Activated naive CD4-positive, alpha-beta T cell treated with anti-CD3 and anti-CD28 coated beads for 36 hours (primary cell): ENCODE measurements at places on chromosomes 3 and 15. TPM values are rescaled to one million over a fixed set of nuclear protein-coding genes. Genes with fewer than 3 reads are reported as not detected.

Gene CDHR4
- total RNA-seq = not detected

Gene OXNAD1
- total RNA-seq = 34.2 TPM

Gene SMCO1
- total RNA-seq = not detected

Gene ITGB5
- total RNA-seq = 0.31 TPM

Gene STAB1
- total RNA-seq = 0.17 TPM

- no peak overlapping the region for H3K4me3 ChIP-seq
- no peaks in the 10 kb centered on the region for H3K36me3 ChIP-seq
- H3K27me3 ChIP-seq = peaks cover 18% of the 10 kb centered on the region
- no peak overlapping the region for H3K27ac ChIP-seq
- no peaks in the 10 kb centered on the region for H3K4me1 ChIP-seq
Measured at GRCh38 chr3:83096-83495, 113.5 kb upstream of the CHL1 start.

DNA sequence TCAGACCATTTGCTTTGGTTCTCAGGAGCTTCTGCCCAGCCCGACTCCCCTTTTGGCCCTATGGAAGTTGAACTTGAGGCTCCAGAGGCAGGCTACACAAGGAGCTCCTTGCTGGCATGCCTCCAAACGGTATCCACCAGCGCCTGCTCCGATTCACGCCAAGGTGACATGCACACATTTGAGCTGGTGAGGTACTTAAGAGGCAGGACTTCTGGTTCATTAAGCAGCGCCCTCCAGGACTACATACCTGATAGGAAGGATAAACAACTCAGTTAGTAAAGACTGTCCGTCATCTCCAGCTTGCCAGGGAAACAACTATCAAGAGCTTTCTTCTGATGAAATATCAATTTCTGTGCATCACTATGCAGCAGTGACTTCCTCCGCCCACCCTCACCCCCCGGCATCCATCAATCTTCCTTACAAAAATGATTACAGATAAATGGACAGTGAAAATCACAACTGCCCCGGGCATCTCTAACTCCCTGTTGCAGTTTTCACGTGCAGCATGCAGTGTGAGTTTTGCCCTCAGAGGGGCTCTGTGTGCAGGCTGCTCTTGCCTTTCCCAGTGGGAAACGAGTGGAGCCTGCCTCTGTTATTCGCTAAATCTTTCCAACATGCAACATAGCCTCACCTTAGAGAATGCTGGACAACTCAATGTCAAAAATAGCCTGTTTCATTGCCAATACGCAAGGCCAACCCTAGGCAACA, 122.9 kb downstream of the ARRDC4 start:
- H3K36me3 ChIP-seq = no peaks in the 10 kb centered on the region
- no peak overlapping the region for H3K27ac ChIP-seq
- no peak for DNase-seq
- no peaks in the 10 kb centered on the region for H3K27me3 ChIP-seq
- H3K4me3 ChIP-seq = no peak overlapping the region
- H3K4me1 ChIP-seq = no peaks in the 10 kb centered on the region

GRCh38 chr3:65748326-65748725, 290.4 kb downstream of the MAGI1 start:
- no peaks in the 10 kb centered on the region for H3K4me1 ChIP-seq
- no peaks in the 10 kb centered on the region for H3K27me3 ChIP-seq
- no peak overlapping the region for H3K4me3 ChIP-seq
- H3K36me3 ChIP-seq = no peaks in the 10 kb centered on the region
- DNase-seq = no peak

DNA sequence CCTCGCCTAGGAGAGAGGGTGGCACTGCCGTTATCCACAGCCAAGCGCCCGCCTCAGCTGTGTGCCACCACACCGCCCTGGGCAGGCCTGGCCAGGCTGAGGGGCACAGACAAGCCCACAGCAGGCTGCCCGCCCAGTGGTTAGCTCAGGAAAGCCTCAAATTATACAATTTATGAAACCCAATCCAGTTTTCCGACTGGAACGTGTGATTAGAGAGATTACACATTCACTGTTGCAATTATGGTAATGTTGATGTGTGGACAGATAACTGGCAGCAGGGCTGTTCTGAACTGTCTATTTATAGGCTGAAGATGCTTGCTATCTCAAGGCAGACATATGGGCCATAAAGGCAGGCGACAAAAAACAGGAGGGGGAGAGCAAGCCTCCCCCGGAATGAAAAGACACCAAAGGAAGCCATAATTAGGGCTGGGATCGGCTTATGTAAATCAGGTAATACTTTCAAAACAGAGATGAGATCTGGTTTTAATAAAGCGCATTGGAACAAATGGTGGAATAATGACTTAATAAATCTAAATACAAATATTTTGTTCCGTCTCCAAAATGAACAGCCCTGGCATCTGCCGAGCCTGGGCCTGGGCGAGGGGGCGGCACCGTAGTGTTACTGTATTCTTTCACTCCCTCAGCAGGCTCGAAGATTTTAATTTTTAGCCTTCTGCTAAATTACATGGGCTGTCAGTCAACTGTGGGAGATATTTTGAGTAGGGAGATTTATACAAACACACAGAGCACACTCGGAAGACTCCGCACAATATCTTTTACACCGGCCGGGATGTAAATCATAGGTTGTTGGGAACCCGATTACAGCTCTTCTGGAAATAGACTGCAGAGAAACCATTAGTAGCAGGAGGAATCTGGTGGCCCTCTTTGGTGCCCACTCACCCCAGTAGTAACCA, 103.1 kb upstream of the TLE3 start:
- H3K4me3 ChIP-seq = no peak overlapping the region
- H3K36me3 ChIP-seq = no peaks in the 10 kb centered on the region
- no peaks in the 10 kb centered on the region for H3K4me1 ChIP-seq
- no peaks in the 10 kb centered on the region for H3K27me3 ChIP-seq
- DNase-seq = no peak

- H3K27me3 ChIP-seq = no peaks in the 10 kb centered on the region
- no peaks in the 10 kb centered on the region for H3K36me3 ChIP-seq
- DNase-seq = no peak
Measured at GRCh38 chr3:18144571-18144970, 280.6 kb downstream of the SATB1 start.

GRCh38 chr3:191774485-191774884, 313.5 kb downstream of the PYDC2 start:
- no peaks in the 10 kb centered on the region for H3K27me3 ChIP-seq
- H3K27ac ChIP-seq = no peak overlapping the region
- H3K4me1 ChIP-seq = no peaks in the 10 kb centered on the region
- no peaks in the 10 kb centered on the region for H3K36me3 ChIP-seq
- no peak overlapping the region for H3K4me3 ChIP-seq

DNA sequence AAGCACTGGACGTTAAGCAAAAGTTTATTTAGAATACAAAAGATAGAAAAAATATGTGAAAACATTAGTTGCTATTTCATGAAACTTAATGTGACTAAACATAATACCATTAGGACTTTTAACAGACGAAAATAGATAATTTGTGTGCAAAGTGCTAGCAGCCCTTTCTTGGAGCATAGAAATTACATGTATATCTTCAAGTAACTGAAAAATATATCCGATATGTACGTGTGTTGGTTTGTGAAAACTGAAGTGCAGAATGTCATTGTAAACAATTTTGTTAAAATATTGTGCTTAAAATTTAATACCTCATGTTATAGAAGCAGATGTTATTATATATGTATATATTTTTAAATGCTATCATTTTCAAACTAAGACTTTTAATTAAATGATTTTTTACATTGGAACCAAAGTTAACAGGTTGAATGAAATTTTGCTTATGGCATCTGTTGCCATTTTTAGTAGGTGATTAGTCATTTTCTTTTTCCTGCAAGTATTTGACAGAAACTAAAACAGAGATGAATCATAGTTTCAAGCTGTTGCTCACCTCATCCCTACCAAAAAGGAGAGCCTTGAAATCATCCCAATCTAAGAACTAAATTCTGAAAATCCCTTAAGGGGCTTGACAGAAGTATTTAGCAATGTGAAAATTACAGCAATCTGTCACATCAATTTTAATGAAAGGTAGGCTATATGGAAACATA, 334.8 kb downstream of the NAALADL2 start:
- no peaks in the 10 kb centered on the region for H3K36me3 ChIP-seq
- DNase-seq = no peak
- no peaks in the 10 kb centered on the region for H3K4me1 ChIP-seq
- H3K27ac ChIP-seq = no peak overlapping the region
- no peak overlapping the region for H3K4me3 ChIP-seq

- no peak overlapping the region for H3K27ac ChIP-seq
- peaks cover 15% of the 10 kb centered on the region for H3K4me1 ChIP-seq
- peaks cover 1% of the 10 kb centered on the region for H3K27me3 ChIP-seq
- peaks cover 3% of the 10 kb centered on the region for H3K36me3 ChIP-seq
Measured at GRCh38 chr15:25441111-25441510, 2.3 kb upstream of the UBE3A start.

DNA sequence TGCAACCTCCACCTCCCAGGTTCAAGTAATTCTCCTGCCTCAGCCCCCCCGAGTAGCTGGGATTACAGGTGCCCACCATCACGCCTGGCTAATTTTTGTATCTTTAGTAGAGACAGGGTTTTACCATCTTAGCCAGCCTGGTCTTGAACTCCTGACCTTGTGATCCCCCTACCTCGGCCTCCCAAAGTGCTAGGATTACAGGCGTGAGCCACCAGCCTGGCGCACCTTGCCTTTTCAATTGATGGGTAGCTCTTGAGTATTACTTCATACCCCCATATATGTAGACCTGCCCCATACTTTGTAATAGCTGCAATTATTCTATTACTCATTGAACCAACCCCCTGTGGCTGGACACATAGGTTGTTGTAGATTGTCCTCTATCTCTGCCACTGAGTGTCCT, 101.3 kb downstream of the LRRK1 start:
- no peaks in the 10 kb centered on the region for H3K27me3 ChIP-seq
- DNase-seq = no peak
- H3K4me3 ChIP-seq = no peak overlapping the region
- H3K4me1 ChIP-seq = no peaks in the 10 kb centered on the region
- H3K36me3 ChIP-seq = no peaks in the 10 kb centered on the region
- no peak overlapping the region for H3K27ac ChIP-seq

DNA sequence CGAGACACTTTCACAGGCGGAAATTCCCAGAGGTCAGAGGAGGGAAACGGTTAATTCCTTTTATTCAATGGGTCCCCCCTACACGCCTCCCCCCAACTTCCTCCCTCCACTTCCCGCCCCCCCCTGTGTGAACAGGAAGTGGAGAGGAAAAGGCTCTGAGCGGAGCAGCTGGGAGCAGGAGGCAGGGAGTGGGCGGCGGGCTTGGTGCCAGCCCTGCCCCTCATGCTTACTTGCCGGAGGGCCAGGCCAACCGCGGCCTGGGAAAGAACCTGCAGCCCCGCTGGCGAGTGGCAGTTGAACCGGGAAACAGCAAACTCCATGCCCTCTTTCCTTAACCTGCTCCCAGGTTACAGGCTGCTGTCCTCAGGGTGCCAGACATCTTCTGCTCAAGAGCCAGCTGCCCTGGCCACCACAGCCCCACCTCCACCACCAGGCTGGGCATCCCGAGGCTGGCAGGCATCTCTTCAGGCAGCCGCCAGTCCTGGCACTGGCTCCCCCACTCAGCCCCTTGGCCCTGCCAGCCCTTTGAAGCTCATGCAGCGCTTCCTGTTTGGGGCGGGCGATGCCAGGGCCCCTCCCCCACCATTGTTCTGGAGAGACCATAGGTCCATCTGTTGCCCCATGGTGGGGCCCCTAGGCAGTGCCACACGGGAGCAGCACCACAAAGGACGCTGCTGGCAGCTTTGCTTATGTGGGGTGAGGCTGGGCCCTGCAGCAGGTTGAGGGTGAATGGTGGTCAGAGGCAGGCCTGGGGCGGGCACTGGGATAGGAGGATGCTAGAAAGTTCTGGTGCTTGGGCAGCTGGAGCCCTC, 12.9 kb downstream of the VPS18 start:
- peaks cover 5% of the 10 kb centered on the region for H3K36me3 ChIP-seq
- H3K27ac ChIP-seq = peak overlapping the region; percentile 81
- no peaks in the 10 kb centered on the region for H3K27me3 ChIP-seq
- H3K4me3 ChIP-seq = peak overlapping the region; percentile 73
- H3K4me1 ChIP-seq = peaks cover 21% of the 10 kb centered on the region

- no peak for DNase-seq
- no peaks in the 10 kb centered on the region for H3K4me1 ChIP-seq
Measured at GRCh38 chr15:74215958-74216357, 13.4 kb upstream of the STRA6 start.

DNA sequence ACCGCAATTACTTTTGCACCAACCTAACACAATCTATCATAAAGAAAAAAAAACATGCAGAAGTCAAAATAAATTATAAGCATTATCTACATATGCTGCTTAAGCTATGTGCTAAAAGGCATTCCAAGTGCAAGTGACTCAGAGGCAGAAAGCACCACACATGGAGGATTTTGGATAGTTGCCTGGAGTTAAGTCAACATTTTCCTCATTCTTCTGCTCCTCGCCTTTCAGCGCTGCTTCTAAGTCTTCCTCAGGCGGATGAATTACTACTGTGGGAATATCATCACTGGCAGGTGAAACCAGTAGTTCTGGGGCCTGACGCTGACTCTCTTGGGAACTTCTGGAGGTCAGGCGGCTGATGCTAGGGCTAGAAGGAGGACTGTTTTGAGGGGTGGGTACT, 53.1 kb downstream of the SLC4A7 start:
- no peak overlapping the region for H3K4me3 ChIP-seq
- no peak overlapping the region for H3K27ac ChIP-seq

DNA sequence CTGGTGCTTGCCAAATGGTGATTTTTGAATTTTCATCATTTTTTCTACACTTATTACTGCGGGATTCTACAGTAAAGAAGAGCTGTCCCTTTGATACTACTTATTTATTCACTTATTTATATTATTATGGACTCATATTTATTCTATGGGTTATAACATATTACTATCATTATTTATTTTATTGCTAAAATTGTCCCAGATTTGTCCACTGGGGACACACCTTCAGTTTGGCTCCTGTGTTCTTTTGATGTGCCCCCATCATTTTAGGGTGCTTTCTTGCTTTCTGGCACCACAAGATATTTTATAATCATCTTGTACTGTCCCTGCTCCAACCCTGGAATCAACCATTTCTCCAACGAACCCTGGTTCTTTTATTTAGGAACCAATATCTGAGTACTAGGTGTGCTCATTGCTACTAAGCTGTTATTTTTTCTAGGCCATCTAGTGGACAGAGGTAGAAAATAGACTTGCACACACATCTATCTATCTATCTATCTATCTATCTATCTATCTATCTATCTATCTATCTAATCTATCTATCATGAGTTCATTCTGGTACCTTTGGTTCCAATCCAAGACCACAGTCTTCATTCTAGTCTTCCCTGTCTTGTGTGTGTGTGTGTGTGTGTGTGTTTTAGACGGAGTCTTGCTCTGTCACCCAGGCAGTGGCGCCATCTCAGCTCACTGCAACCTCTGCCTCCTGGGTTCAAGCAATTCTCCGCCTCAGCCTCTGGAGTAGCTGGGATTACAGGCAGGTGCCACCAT, 16.0 kb downstream of the SLC22A14 start:
- DNase-seq = no peak
- no peaks in the 10 kb centered on the region for H3K36me3 ChIP-seq
- H3K4me3 ChIP-seq = no peak overlapping the region
- H3K27ac ChIP-seq = no peak overlapping the region
- H3K27me3 ChIP-seq = peaks cover 6% of the 10 kb centered on the region
